ENCODE measurements at places on chromosomes 2 and 18.

DNA sequence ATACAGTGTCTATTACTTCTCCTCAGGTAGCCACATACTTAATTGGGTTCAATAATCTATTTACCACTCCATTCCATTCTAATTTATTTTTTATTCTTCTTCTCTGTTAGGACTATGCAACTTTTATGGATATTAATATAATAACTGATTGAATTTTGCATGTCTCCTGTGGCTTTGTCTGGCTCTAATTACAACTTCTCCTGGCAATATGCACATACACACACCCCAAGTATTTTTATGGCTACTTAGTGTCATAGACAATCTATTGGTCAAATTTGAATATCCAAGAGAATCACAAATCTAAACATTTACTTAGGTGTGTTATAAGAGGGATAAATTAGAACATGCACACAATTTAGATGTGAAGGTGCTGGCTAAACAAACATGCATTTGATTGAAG is 73.1 kb downstream of the BOD1L2 start:
- no peak for DNase-seq

GRCh38 chr2:24744356-24744755 is 48.8 kb downstream of the PTRHD1 start:
- DNase-seq = no peak

GRCh38 chr2:124269348-124269747 is 244.3 kb downstream of the CNTNAP5 start:
- no peak for DNase-seq

GRCh38 chr2:31397094-31397493 is 17.4 kb downstream of the XDH start:
- no peak for DNase-seq

DNA sequence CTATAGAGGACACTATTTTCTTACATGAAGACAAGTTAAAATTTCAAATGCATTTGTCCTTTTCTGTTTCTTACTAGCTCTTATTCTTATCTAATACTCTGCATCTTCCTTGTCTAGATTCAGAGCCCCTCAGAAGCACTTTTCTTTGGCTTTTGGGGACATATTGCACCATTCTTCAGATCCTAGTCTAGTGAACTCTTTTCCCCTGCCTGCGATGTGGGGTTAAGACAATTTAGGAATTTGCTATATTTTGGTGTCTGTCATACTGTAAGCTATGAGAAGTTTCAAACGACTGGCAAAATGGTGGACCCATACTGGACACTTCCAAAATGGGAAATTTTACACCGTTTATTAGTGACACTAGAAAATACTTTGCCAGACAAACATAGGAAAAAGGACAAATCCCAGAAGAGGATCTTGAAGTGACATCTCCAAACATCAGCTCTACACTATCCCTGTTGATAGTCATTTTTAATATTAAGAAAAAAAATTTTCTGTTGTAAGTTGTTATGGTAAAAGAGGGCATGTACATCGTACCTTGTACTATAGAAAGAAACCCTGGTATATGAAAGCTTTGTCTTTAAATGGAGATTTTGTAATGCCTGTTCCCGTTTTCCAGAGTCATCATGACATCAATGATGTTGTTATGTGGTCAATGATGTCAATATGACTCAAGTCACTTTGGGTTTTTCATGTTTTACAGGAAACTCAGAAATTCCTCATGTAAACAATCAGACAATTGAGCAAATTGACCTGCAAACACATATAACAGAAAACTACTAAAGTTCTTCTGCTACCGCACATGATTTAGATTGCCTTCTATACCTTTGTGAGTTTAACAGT is 4.4 kb upstream of the KYNU start:
- no peak for DNase-seq

- no peak for DNase-seq
These were observed 227.2 kb upstream of the KLHL29 start for GRCh38 chr2:23157812-23158211.

GRCh38 chr2:173803449-173803848 is 161.7 kb downstream of the SP3 start:
- DNase-seq = no peak

- no peak for DNase-seq
These were observed 42.8 kb upstream of the TTC39C start for GRCh38 chr18:23971666-23972230.

DNA sequence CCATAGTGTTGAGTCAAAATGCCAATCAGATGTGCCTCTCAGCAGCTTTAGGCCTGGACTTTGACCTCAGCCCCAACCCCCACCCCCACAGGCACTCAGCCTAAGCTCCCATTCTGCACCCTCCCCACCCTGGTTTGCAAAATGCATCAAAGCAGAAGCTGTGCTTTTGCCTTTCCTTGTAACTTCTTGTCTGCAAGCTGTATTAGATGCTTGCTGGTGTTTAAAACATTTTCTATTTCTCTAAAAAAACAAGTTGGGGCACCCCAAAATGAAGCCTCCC is 26.6 kb upstream of the STEAP3 start:
- no peak for DNase-seq

DNA sequence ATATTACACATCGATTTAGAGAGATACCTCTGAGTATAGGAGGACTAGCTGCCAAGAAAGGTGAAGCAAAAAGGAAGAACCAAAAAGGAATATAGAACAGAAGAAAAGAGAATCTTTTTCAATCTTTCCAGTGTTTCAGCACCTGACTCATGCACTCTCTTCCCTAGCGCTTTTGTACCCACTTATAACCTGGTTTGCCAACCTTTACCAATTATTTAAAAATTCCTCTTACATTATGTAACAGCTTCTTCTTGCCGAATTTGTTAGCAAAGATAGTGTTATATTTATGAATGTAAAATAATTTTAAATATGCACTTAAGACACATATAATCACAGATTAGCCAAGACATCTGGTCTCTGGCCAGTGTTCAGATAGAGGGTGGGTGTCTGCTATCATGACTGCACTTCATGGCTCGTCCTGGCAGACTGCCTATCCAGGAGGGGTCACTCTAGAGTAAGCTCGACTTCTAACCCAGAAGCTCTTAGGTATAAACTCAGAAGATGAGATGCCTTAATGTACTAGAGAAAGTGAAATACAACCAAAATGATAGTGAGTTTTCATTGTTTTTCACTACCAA is 122.9 kb downstream of the ATAD2B start:
- DNase-seq = peak; percentile 11

DNA sequence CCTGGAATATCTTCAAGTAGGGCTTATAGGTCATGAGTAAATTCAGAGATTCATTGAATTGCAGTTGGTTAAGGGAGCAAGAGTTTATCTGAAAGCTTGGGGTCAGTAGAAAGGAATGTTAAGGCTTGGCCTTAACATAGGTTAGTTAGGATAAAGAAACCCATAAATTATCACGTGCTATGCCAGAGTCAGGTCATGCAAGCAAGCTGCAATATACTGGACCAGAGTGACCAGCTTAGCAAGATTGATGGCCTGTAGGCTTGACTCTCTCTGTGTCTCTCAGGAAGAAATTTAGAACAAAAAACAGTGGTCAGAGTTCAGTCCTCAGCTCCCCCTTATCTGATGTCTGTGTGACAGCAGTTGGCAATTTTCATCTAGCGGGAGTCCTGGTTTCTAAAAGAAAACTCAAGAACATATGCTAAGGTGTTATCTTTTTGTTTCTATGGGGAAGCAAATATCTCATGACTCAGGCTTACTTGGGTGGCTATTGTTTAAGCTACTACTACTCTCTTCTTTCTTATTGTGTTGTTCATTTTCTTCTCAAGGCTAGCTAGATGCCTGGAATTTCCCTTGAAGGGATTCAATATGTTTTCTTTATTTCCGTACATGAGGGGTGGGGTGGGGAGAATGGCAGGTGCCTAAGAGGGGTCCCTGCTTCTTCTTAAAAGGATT is 28.7 kb upstream of the MARCO start:
- DNase-seq = no peak

- no peak for DNase-seq
These were observed 54.1 kb upstream of the SLC38A11 start for GRCh38 chr2:165009466-165009865.

GRCh38 chr2:95276888-95277245 is 2.6 kb downstream of the PROM2 start:
- DNase-seq = no peak

DNA sequence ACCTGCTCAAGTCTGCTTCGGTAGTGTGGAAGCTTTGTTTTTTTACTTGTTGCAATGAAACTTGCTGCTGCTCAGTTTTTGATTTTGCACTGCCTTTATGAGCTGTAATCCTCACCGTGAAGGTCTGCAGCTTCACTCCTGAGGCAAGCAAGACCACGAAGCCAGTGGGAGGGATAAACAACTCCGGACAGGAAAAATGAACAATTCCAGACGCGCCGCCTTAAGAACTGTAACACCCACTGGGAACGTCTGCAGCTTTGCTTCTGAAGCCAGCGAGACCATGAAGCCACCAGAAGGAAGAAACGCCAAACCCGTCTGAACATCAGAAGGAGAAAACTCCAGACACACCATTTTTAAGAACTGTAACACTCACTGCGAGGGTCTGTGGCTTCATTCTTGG is 245.7 kb upstream of the REG3G start:
- DNase-seq = no peak

DNA sequence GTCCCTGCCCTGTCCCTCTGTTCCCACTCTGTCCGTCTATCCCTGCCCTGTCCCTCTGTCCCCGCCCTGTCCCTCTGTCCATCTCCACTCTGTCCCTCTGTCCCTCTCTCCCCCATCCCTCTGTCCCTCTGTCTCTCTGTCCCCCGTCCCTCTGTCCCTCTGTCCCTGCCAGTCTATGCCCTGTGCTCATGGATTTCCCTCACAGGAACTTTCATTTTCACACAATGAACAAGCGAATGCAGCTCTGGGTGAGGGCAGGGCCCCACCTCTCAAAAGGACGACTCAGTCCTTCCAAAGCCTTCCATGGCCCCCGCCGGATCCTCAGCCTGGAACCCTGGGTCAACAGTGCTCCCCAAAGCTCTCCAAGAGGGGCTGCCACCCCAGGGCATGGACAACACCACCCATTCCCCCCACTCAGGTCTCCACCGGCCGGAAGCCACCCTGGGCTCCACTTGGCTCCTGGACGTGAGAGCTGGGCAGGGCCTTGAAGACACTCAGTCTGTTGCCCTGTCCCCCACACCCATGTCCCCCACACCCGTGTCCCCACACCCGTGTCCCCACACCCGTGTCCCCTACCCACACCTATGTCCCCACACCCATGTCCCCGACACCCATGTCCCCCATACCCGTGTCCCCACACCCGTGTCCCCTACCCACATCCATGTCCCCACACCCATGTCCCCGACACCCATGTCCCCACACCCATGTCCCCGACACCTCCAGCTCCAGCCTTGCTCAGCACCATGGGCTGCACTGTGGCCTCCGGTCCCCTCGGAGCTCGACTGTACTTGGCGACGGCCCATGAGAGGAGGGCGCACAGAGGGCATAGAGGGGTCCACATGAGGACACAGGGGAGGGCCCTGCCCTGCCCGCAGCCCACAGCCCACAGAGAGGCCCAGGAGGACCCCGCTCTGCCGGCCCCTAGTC is 156.0 kb downstream of the PXDN start:
- DNase-seq = no peak

GRCh38 chr2:205586626-205587025 is 95.7 kb upstream of the NRP2 start:
- no peak for DNase-seq

- no peak for DNase-seq
These were observed 41.4 kb downstream of the SPP2 start for GRCh38 chr2:234091883-234092282.
